Thyroid gland (tissue), 4 donors: ENCODE measurements at places on chromosomes 11 and 22.

- no peak for DNase-seq
These were observed 156.0 kb downstream of the MPPED1 start for GRCh38 chr22:43567691-43568324.

DNA sequence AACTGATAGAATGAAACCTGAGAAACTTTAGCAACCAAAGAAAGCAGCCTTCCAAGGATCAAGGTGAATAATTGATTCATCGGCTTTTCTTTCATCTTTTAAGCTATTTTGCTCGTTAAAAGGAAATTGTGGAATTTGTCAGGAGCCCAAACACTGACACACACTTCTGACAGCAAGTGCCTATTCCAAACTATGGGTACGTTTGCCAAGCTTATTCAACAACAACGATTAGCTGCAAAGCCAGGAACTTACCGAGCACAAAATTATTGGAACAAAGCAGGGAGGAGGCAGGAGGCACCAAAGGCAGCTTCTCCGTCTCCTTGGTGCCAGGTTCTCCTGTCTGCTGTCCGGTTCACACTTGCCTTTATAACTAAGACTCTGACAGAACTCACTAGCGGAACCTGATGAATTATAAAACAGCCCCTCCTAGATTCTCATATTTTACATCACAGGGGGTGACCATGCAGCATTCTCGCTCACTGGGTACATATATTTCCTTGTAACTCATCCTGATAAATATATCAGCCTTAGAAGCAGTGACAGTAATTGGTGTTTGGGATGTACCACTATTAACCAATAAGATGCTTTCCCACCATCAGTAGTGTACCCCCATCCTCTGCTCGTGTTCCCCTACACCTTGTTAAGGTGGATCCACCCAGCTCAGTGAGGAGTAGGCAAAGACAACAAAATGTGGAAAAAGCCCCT lies 395.9 kb upstream of the CCDC90B start:
- peak; percentile 40 for DNase-seq

DNA sequence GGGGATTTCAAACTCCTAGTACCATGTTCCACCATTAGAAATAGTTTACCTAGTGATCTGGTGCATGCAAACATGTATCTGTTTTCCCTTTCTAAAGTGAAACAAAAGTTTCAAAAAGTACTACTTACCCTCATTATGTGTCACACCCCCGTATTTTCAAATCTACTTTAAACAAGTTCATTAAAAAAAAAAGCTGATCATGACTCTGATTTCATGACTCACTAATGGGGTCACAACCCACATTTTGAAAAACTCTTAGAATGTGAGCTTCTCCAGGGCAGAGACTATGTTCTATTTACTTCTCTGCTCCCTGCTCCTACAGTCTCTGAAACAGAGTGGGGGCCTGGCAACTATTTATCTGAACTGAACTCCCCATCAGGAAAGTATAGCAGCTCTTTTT lies 18.2 kb downstream of the CHRM1 start:
- DNase-seq: no peak

DNA sequence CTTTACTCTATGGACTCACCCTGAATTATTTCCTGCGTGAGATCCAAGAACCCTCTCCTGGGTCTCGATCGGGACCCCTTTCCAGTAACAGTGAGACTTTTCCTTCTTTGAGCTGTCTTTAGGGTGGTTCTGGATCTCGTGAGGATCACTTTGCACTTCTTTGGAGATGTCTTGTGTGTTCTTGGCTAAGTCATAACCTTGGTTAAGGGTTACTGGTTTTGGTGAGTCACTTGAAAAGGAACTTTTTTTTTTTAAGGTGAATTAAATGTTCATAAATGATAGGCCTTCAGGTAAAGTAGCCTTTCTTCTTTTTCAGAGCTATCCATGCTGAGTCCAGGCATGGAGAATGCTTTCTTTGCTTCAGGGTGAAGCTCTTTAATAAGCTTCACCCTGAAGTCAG lies 19.4 kb upstream of the GSTP1 start:
- DNase-seq: no peak

GRCh38 chr11:61586792-61587430 lies 6.0 kb upstream of the SYT7 start:
- no peak for DNase-seq

DNA sequence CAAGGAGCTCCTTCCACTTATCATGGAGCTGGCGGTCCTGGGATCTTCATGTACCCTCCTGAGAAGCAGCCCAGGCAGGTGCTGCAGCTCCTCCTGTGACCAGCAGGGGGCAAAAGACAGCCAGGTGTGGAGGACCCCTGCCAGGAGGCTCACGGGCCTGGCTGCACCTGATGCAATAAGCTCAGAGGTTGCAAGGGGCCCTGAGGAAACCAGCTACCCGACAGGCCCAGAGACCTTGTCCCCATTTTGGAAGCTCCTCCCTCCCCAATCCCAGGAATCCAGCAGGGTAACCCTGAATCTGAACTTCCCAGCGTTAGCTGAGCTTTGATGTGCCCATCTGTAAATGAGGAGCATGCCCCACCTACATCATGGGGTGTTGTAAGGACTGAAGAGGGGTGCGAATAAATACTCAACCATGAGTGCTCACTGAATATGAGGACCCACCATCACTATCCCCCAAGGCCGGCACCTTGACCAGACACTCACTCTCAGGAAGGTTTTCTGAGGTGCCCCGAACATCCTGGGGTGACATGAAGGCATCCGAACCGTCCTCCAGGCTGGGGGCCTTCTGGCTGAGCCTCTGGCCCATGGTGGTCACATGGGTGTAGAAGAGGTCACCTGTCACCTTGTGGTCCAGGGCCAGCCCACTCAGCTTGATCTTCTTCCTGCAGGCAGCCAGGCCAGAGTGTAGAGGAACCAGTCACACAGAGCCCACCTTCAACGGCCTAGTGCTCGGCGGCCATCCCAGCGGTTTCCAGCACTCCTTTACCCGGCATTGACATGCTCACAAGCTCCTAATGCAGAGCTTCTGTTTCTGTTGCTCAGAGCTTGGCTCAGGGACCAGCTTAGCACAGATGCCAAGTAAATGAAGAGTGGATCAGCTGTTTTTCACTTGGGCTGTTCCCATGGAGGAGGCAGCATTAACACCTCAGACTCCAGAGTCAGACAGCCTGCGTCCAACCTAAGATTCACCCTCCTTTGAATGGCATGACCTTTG lies 21.7 kb downstream of the SLC43A1 start:
- DNase-seq: peak; percentile 81

DNA sequence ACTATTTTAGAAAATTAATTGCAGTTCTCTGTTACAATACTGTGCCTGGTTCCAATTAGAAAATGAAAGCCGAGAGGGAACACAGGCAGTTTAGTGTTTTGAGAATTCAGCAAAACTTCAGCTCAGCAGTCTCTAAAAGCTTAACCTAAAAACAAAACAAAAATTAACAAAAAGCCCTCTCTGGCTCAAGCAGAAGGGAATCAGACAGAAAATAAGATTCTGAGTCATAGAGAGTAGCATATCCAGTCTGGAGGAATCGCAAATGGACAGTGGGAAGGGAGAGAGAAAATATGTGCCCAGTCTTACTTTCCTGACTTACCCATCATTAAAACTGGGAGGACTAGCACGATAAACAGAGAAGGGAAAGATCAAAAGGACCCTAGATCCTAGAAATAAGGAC lies 38.1 kb upstream of the CHRM4 start:
- DNase-seq: no peak

- DNase-seq: no peak
These were observed 1010.3 kb upstream of the TENM4 start for GRCh38 chr11:80451105-80451504.

DNA sequence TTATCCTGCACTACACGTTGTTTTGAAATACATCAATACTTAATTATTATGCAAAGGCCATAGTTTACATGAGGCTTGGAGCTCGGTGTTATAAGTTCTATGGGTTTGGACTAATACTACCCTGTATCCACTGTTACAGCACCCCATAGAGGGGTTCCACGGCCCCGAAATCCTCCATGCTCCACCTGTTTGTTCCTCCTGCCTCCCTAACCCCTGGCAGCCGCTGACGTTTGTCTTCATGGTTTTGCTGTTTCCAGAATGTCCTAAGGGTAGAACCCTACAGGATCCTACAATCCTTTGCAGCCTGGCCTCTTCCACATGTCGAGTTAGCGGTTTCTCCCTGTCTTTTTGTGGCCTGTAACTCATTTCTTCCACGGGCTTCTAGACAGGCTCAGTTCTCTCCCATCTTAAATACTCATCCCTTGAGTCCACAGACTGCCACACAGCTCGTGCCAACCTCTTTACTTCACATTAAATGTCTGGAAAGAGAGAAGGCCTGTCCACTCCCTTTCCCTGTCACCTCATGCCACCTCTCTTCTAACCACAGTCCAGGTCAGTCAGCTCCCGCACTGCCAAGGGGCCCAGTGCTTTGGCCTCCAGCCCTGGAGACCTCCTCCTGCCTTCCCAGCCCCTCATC lies 42.4 kb upstream of the TH start:
- no peak for DNase-seq
